ENCODE measurements at places on chromosomes 2 and 18. TPM values are rescaled to one million over a fixed set of nuclear protein-coding genes. Genes with fewer than 3 reads are reported as not detected.

The CRYBA2 gene
- not detected for total RNA-seq

GRCh38 chr18:51154431-51155063, 42.9 kb downstream of the MEX3C start:
- H3K27me3 ChIP-seq = no peaks in the 10 kb centered on the region
- H3K36me3 ChIP-seq = no peaks in the 10 kb centered on the region

- no peaks in the 10 kb centered on the region for H3K27me3 ChIP-seq
- no peak for DNase-seq
- no peak overlapping the region for H3K27ac ChIP-seq
- no peaks in the 10 kb centered on the region for H3K4me1 ChIP-seq
These were observed 570.8 kb downstream of the GALR1 start for GRCh38 chr18:77820472-77820871.

The C2orf49 gene
- total RNA-seq = 23.5 TPM

DNA sequence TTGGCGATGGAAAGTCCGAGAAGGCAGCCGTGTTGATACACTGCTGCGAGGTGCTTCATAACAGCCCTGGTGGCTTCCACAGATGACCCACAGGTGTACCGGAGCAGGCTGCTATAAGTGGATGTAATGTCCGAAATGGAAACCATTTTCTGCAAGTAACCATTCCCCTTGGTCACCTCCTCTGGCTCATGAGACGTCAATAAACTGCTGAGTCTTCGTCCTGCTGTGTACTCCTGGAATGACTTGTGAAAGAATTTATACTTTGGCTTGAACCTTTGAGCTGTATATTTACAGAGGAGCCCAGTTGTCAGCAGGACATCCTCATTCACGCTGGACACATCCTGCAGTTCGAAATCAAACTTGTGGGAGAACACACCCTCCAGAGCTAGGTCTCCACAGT, 14.4 kb downstream of the NLRC4 start:
- DNase-seq = no peak
- H3K4me1 ChIP-seq = no peaks in the 10 kb centered on the region
- H3K27me3 ChIP-seq = no peaks in the 10 kb centered on the region
- H3K27ac ChIP-seq = no peak overlapping the region
- no peaks in the 10 kb centered on the region for H3K36me3 ChIP-seq

The HOXD13 gene
- not detected for total RNA-seq

DNA sequence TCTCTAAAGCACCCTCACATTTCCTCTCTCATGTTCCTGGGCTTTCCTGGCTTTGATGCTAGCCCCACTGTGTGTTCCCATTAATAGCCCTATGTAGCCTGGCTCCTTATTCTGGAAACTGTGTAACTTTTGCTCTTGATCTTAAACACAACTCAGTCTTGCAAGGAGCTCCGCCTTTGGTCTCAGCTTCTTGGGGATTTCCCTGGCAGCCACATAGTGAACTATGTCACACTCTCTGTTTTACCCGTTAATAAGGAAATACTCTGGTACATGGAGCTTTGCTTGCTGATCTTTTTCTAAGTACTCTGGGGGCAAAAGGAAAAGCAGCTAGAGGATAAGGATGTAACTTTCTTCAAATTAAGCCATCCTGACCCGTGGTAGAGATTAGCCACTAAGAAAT, 259.3 kb downstream of the NEDD4L start:
- H3K4me3 ChIP-seq = no peak overlapping the region
- peaks cover 2% of the 10 kb centered on the region for H3K36me3 ChIP-seq
- H3K27ac ChIP-seq = no peak overlapping the region
- H3K4me1 ChIP-seq = peaks cover 10% of the 10 kb centered on the region
